ENCODE measurements at places on chromosomes 7 and 10.

DNA sequence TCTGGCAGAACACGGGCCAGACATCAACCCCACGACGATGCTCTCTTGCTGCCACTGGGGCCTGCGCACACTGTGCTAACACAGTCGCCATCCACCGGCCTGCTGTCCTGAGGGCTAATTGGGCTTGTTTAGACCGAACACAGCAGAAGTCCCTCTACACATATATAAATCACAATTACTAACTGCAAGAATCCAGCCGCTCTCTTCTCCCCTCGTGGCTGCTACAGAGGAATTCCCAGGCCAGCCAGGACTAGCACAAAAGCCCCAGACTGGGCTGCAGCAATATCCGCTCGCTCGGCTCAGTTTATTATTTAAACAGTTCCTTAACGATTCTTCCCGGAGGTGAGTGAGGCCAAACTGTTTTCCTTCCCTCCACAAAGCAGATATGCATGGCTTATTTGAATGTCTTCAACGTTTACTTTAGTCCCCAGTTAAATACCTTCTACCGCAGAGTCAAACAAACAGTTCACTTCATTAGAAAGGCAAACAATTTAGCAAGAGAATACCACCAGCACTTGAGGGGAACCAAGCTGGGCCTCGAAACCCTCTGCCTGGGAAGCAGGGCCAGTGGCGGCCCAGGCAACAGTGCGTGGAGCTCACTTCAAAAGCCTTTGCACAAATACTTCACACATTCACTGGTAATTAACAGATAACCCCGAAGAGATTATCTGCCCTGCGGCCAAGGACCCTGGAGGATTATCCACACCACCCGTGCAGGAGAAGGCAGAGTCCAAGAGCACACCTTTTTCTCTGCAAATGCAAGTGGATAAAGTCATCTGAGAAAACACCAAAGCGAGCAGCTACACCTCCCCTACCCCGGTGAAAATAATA, 145.3 kb downstream of the GLI3 start:
- DNase-seq, result no peak

GRCh38 chr10:77741746-77742145, 104.1 kb upstream of the KCNMA1 start:
- no peak for DNase-seq

DNA sequence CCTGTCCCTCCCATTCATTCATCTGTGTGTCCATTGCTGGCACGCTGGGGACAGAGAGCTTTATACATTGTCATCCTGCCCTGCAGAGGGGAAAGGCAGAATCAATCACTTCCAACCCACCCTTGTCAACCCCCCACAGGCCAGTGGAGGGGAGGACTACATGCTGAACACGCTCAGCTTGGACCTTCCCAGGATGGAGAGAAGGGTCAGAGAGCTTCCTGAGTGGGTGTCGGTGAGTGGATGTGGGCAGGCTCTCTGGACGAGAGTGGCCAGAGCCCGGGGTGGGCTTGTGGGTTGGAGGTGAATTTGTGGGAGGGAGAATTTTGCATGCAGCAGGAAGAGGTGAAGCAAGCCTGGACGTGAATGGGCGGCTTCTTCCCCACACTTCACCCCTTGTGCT, 93.9 kb downstream of the DNAJB6 start:
- DNase-seq, result no peak

GRCh38 chr10:15642095-15642494, 77.6 kb downstream of the ITGA8 start:
- peak; percentile 35 for DNase-seq

GRCh38 chr10:73493781-73494180, 2.0 kb downstream of the PPP3CB start:
- DNase-seq, result peak; percentile 45

DNA sequence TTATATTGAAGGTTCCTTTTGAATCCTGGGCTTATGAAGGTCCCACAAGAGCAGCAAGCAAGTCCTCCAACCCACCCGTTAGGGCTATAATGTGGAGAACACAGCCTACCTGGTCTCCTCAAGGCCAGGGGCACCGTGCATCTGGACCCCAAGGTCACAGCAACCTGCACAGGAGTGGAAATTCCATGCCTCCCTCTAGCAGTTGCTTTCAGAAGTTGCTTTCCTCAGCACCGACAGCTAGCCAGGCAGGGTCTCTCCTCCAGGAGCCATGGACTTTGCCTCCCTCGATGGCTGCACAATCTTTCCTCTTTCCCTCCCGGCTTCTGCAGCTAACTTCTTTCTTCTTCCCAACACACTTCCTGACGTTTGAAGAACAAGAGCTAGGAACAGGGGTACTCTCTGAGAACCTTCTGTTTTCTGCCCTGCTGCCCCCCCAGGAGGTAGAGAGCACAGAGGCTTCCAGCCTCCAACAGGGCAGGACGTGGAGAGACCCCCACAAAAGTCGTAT, 149.8 kb downstream of the PTPN20 start:
- no peak for DNase-seq

DNA sequence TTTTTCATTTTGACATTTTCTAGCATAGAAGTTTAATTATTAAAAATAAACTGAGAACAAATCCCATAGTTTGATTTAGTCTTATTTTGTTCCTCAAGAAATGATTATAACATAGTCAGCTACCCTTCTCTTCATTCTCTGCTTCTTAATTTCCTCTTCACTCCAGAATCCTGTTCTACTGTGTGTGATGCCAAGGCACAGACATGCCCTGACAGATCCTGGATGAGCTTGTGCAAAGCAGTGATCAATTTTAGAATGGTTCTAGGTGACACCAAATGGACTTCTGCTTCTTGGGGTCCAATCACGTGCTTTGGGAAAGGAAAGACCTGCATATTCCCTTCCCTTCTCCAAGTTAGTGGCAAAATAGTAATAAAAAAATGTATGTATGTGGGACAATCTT, 665.6 kb downstream of the MAGI2 start:
- DNase-seq, result no peak

- no peak for DNase-seq
These were observed 7.1 kb downstream of the CHAT start for GRCh38 chr10:49620841-49621378.

- no peak for DNase-seq
These were observed 170.6 kb upstream of the LANCL2 start for GRCh38 chr7:55194522-55194921.

- no peak for DNase-seq
These were observed 94.3 kb upstream of the IL6 start for GRCh38 chr7:22632674-22633073.

- no peak for DNase-seq
These were observed 860.6 kb upstream of the CELF2 start for GRCh38 chr10:10156917-10157600.

- no peak for DNase-seq
These were observed 126.0 kb downstream of the NRCAM start for GRCh38 chr7:108330227-108330626.

DNA sequence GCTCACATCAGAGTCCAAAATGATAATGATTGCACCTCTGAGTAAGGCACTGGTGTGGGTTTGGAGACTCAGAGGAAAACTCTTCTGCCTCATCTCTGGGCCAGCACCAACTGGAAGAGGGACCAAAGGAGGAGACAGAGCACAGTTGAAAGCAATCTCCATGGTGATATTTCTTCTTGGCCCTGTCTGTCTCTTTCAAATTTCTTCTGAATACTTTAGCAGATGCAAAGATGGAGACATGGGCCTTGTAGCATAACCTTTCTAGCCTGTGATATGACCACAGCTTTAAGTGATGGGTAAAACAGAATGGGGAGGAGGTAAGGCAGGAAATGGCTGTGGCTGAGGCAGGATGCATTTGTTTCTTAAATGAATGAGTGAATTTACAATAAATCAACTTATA, 12.2 kb upstream of the GIMAP7 start:
- no peak for DNase-seq

All from hepatic stellate cell (primary cell).